Stimulated activated CD8-positive, alpha-beta memory T cell treated with anti-CD3 and anti-CD28 coated beads, Interleukin-4, amount 100 ng/mL, for 48 hours (primary cell): ENCODE measurements at places on chromosomes 4 and X.

GRCh38 chrX:70038951-70039350, 10.8 kb downstream of the AWAT2 start:
- DNase-seq = no peak

GRCh38 chr4:139243448-139244365, 36.3 kb downstream of the MGARP start:
- DNase-seq = no peak

GRCh38 chr4:15006416-15007024, 4.2 kb downstream of the CPEB2 start:
- no peak for DNase-seq

DNA sequence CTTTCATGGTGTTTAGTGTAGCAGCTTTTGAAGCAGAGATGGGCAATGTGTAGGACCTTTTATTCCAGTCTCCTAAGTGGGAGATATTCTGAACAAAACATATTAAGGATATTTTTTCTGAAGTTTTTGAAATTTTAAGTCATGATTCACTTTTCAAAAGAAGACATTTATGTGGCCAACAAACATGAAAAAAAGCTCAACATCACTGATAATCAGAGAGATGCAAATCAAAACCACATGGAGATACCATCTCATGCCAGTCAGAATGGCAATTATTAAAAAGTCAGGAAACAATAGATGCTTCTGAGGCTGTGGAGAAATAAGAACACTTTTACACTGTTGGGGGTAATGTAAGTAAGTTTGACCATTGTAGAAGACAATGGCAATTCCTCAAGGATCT, 76.0 kb downstream of the FAT4 start:
- no peak for DNase-seq

- no peak for DNase-seq
Measured at GRCh38 chrX:10597871-10598270, 22.5 kb downstream of the MID1 start.

DNA sequence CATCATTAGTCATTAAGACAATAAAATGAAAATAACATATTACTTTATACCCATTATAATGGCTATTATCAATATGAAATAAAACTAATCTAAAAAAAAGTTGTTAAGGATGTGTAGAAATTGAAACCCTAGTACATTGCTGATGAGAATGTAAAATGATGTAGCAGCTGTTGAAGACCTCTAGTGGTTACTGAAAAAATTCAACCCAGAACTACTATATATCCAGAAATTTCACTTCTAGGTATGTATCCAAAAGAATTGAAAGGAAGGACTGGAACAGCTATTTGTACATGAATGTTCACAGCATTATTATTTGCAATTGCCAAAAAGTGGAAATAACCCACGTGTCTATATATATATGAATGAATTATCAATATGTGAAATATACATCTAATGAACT, 180.3 kb upstream of the KLHL4 start:
- DNase-seq = no peak

DNA sequence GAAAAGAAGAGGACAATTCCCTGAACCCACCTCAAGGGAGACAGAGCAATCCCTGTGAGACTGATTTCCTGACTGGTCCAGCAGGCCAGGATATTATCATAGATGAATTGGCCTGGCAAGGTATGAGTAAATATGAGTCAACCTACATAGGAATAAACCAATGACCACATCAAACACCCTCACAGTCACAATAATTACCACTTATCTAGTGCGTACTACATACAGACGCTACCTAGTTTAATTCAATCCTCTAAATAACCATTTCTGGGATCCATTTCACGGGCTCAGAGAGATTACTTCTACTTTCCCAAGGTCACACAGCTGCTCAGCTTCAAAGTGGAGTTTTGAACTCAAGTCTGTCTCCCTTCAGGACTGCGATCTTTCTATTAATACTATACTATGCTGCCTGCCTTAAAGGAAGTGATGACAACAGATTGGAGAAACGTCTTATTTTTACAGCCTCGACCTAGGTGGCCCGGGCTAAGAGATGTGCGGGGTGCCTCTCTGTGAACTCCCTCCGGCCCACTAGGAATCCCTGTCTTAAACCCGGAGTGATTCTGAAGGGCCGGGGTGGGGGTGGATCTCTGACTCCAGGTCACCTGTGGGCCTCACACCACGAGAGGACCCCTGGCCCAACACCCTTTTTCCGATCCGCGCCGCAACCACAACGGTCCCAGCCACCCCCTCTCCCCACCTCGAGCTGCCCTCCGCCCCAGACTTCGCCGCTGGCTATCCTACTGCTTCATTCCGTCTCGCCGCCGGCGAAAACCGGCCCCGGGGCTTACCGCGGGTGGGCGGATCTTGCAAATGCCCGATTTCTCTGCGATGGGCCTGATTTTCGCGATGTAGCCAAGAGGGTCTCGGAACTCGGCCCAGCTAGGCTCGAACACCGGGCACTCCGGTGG, 800 bp downstream of the KDM5C start:
- DNase-seq = peak; percentile 25

DNA sequence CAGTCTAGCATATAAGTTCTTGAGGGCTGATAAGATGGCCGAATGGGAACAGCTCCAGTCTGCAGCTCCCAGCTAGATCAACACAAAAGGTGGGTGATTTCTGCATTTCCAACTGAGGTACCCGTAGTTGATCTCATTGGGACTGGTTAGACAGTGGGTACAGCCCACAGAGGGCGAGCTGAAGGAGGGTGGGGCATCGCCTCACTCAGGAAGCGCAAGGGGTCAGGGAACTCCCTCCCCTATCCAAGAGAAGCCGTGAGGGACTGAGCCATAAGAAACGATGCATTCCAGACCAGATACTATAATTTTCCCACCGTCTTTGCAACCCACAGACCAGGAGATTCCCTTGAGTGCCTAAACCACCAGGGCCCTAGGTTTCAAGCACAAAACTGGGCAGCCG, 109.0 kb downstream of the RPS6KA6 start:
- no peak for DNase-seq

DNA sequence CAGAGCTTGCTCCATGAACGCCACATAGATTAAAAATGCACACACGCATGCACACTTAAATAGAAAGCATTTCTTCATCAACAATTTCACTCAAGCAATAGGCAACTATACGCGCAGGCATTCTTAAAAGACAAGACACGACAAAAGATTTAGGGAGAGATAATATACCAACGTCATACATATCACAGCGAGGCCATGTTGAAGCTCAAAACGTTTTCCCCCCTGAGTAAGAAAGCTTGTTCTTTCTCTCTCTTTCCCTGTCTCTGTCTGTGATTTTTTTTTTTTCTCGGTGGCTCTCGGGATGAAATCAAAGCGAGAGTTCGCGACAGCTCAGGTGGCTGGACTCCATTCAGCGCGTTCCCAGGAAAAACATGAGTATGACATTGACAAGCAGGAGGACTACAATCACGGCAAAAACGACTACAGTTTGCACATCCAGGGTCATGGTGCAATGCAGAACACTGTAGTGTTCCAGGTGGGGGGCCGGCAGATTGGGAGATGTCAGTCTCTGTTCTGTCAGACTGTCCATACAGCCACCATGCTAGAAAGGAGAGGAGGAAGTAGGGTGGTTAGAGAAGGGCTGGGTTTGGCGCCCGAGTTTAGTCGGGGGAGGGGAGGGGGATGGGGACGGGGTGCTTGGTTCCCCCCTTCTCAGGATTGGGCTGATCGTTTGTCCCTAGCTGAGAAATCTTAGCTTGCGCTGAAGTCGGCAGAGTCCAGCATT, 30.7 kb downstream of the ARHGEF9 start:
- DNase-seq = peak; percentile 40

DNA sequence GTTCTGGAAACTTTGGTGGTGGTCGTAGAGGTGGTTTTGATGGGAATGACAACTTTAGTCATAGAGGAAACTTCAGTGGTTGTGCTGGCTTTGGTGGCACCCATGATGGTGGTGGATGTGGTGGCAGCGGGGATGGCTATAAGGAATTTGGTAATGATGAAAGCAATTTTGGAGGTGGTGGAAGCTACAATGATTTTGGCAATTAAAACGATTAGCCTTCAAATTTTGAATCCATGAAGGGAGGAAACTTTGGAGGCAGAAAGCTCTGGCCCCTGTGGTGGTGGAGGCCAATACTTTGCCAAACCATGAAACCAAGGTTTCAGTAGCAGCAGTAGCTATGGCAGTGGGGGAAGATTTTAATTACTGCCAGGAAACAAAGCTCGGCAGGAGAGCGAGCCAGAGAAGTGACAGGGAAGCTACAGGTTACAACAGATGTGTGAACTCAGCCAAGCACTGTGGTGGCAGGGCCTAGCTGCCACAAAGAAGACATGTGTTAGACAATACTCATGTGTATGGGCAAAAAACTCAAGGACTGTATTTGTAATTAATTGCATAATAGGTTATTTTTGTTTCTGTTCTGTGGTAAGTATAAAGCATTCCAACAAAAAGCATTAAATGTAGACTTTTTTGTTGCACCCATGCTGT, 23.2 kb upstream of the SOD3 start:
- DNase-seq = no peak
